Fibroblast of gingiva (primary cell): ENCODE measurements at places on chromosomes 16 and 17.

DNA sequence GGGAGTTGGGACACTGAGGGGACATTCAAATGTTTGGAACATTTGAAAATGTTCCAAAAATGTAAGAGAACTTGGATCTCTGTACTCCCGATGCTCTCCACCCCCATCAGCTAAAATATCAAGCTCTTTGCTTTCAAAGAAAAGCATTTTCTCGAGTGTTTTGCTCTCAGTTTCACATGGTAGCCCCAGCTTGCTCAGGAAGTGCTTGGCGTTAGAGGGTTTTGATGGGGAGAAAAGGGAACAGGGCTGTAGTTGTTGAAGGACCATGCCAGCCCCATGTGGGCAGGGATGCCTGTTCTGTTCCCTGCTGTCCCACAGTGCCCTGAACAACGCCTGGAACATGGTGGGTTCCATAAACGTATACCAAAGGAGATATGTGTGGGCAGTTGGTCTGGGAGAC, 37.0 kb downstream of the RAI1 start:
- no peak for DNase-seq

DNA sequence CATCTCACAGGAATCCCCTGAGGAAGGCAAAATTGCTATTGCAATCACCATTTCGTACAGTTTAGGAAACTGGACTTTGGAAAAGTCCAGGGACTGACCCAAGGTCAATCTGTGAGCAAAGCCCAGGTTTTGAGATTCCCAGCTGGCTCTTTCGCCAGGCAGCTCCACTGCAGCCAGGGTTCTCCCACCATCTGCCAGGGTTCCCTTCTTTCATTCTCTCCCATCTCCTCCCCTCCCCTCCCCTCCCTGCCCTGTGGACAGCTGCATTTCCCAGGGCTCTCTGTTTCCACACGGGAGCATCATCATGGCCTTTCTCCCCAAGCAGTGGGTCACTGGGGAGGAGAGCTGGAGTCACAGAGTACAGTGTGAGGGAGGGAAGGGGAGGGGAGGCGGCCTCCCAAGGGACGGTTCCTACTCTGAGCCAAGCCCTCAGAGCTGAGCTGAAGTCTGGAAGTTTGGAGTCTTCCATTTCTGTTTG, 11.9 kb upstream of the GSDMA start:
- DNase-seq, result no peak

- no peak for DNase-seq
Observed at GRCh38 chr16:2280981-2281542, 13.1 kb upstream of the RNPS1 start.

GRCh38 chr17:81909966-81910839, 996 bp downstream of the PCYT2 start:
- DNase-seq, result no peak

- no peak for DNase-seq
Observed at GRCh38 chr16:22323959-22324786, 27.0 kb downstream of the POLR3E start.

- peak; percentile 85 for DNase-seq
Observed at GRCh38 chr16:28130099-28131088, 66.9 kb upstream of the GSG1L start.

DNA sequence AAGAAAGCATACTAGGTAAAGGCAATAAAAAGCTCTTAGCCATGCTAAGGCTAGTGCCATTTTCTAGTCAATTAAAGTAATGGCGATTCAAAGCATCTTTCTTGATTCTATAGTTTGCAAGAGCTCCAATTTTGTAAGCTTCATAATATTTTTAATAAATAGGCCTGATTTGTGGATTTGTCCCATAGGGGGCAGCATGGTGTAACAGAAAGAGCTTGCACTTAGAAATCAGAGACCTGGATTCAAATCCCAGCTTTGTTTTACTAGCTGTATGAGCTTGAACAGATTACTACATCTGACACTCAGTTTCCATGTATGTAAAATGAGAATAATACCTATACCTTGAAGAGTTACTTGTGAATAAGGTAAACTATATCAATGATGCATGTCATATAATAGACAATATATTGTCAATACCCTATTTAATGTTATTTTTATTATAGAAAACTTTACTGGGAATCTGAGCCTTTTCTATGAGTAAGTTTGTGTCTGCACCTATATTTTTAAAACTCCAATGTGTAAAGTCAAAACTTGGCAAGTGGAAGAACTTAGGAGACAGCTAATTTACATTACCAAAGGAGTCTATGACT, 93.6 kb upstream of the NOG start:
- DNase-seq, result no peak

GRCh38 chr17:70891306-70891705, 722.0 kb downstream of the KCNJ2 start:
- DNase-seq, result no peak

DNA sequence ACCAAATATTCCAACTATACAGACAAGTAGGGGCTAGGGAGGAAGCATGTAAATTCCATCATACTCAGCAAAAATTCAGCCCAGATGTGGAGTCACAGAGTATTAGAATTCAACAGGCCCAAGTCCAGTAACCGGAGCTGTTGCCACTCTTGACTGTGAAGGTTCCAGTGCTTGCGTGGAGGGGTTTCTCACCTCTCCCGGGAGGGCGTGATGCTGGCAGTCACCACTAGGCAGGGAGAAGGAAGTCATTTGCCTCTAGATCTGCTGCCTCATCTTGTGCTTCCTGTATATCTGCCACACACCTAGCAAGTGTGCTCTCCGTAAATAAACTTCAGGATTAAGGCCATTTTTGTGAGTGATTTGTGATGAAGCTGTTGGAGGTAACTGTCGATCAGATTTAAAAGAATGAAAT, 1.0 kb upstream of the CKLF start:
- DNase-seq, result peak; percentile 25

DNA sequence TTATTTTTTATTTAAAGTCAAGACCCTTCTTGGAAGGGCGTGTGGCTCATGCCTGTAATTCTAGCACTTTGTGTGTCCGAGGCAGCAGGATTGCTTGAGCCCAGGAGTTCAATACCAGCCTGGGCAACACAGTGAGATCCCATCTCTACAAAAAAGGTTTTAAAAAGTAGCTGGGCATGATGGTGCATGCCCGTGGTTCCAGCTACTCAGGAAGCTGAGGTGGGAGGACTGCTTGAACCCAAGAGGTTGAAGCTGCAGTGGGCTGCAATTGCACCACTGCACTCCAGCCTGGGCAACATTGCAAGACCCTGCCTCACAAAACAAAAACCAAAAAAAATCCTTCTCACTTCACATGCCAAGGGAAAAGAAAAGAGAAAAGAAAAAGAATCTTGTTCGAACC, 29.6 kb downstream of the MINK1 start:
- no peak for DNase-seq

- DNase-seq, result no peak
Observed at GRCh38 chr17:9451934-9452333, 123.7 kb downstream of the STX8 start.

DNA sequence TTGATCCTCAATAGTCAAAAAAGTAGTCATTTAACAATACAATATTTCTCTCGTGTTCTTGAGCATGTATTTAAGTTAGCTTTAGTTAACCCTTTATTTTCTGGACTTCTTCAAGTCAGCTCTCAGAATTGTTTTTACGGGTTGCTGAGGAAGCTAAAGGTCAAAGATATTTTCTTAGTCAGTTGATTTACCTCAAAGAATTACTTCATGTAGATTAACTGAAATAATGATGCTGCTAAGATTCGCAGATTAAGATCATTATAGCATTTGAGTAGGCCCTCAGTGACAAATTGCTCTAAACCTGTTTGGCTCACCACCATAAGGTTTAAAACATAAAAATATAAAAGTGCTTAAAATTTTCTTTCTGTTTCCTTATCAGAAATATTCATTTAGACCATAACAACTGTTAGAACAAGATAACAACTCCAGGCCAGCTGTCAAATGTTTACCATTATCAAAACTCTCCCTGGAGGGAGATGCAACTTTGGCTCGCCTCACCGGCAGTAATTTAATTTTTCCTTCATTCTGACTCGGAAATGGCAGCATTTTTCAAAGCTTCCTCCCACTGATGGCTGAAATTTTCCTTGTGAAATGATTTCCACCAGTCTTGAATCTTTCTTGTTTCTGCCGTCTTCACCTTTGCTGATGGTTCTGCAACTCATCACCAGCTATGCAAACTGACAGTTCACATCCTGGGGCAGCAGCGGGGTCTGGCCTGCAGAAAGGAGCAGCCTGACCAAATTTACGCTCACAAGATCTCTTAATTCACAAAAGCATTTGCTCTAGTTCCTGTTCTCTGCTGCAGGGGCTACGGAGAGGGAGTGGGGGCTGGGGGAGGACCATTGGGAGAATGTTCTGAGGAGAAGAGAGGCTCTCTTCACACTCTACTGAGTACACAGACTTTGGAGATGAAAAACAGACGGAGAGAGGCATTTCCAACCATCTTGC, 254.8 kb upstream of the TBX2 start:
- DNase-seq, result no peak

- no peak for DNase-seq
Observed at GRCh38 chr17:55063885-55064874, 95.6 kb downstream of the STXBP4 start.

GRCh38 chr17:65483438-65483837, 78.0 kb downstream of the AXIN2 start:
- no peak for DNase-seq

GRCh38 chr16:74718741-74719610, 18.3 kb upstream of the MLKL start:
- no peak for DNase-seq

- no peak for DNase-seq
Observed at GRCh38 chr16:77014441-77014840, 176.5 kb upstream of the MON1B start.

DNA sequence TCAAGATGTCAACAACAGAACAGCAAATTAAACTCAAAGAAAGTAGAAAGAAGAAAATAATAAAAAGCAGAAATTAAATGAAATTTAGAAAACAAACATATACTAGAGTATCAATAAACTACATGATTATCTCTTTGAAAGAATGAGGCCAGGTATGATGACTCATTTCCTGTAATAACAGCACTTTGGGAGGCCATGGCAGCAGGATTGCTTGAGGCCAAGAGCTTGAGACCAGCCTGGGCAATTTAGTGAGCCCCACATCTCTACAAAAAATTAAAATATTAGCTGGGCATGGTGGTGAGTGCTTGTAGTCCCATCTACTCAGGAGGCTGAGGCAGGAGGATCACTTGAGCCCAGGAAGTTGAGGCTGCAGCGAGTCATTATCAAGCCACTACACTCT, 232.5 kb downstream of the RAB11FIP4 start:
- DNase-seq, result no peak

DNA sequence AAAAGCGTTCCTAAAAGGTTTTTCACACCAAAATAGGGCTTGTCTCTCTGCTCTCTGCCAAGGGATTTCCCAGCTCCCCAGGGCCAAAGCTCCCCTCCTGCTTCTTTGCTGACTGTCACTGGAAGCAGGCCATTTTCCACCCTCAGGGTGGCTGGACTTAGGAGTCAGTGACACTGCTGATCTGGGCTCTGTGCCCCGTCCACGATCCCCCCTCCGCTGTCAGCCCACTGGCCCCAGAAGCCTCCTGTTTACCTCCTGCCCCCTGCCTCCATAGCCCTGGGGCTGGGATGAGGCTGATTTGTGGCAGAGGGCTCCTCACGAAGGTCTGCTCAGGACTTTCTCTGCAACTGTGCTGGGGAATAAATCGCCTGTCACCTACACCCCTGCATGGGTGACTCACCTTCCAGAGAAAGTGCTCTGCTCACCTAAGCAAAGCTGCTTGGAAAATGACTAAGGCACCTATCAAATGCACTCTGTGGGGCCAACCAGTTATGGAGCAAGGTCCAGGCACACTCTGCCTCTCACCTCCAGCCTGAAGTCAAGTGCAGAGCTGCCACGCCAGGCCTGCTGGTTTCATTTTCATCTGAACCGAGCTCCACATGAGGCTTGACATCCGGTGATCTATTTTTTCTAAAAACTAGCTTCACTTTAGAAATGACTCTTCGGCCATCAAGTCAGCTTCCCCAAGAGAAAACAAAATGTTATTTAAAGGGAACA, 4.9 kb downstream of the MAP3K14 start:
- DNase-seq, result no peak

DNA sequence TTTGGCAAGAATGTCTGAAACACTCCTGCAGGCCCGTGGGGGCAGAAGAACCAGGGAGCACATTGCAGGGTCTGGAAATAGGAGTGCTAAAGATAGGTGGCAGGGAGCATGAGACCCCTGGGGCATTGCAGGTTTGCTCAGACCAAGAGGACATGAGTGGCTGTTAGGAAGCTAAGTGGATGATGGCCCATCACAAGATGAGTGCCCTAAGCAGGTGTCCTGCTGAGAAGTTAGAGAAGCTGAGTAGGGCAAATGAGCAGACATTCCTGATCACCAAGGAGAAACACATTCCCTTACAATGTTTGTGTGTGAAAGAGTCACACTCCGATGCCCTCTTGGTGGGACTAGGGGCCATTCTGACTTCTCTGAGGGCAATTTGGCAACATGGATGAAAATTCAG, 9.9 kb downstream of the MLYCD start:
- DNase-seq, result no peak

DNA sequence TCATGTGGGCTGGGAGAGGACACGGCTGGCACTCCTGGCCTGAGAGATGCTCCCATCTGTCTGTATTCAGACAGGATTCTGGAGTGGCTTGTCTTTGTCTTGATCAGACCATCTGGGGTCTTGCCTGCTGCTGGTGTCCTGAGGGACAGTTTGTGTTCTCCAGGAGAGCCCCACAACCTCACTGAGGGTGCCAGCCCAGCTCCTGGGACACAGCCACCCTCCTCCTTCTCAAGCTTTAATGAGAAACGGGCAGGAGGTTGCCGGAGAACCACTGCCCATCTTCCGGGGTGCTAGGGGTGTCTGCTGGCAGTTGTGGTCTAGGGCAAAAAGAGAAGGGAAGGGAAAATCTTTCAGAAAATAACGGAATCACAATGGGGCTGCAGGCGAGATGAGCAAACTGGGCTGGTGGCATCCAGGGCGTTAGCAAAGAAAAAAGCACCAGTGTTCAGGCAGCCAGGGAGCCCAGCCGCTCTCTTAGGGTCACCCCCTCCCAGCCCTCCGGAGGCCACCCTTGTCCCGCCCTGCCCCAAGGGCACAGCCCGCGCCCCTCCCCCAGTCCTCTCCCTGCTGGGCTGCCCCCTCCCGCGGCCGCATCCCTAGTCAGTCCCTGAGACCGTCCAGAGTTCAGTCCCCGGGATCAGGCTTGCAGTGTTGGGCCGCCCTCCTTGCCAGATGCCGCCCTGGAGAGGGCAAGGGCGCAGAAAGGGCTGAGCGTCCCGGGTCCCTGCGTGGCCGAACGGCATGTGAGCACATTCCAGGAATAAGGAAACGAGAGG, 824.7 kb downstream of the KCNJ18 start:
- no peak for DNase-seq

DNA sequence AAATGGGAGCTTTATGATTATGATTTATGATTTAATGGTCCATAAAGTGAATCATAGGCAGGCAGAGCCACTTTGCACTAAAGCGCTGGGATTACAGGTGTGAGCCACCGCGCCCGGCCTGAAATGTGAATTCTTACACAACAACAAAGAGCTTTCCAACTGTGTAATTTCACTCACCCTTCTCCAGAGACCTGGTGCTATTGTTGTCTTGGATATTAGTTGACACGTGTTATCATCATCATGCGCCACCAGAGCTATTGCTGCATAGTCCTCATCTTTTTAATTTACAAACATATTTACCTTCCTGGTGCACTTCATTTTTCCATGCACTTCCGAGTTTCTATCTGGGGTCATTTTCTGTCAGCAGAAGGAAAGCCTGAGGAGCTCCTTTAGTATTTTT, 4.8 kb upstream of the UTS2R start:
- DNase-seq, result no peak

- DNase-seq, result no peak
Observed at GRCh38 chr17:6749519-6749918, 6.3 kb upstream of the XAF1 start.
